ENCODE measurements at places on chromosomes 12 and 14. TPM values are rescaled to one million over a fixed set of nuclear protein-coding genes. Genes with fewer than 3 reads are reported as not detected.

SMOC1 gene
- total RNA-seq: 52.2 TPM

GRCh38 chr12:129651951-129652350 lies 251.9 kb downstream of the TMEM132D start:
- no peak overlapping the region for H3K27ac ChIP-seq
- H3K4me1 ChIP-seq: no peaks in the 10 kb centered on the region
- no peak for DNase-seq
- H3K4me3 ChIP-seq: no peak overlapping the region
- no peaks in the 10 kb centered on the region for H3K27me3 ChIP-seq

- H3K27me3 ChIP-seq: peaks cover 2% of the 10 kb centered on the region
- H3K27ac ChIP-seq: no peak overlapping the region
- DNase-seq: no peak
- H3K4me1 ChIP-seq: no peaks in the 10 kb centered on the region
Observed at GRCh38 chr14:101449114-101449513, 112.2 kb upstream of the DIO3 start.

GRCh38 chr12:131189781-131190180 lies 236.1 kb downstream of the ADGRD1 start:
- no peaks in the 10 kb centered on the region for H3K36me3 ChIP-seq
- H3K27me3 ChIP-seq: no peaks in the 10 kb centered on the region
- H3K4me1 ChIP-seq: peaks cover 4% of the 10 kb centered on the region

CTSG gene
- 4.6 TPM for total RNA-seq

- no peak for DNase-seq
- H3K36me3 ChIP-seq: no peaks in the 10 kb centered on the region
- H3K4me1 ChIP-seq: peaks cover 9% of the 10 kb centered on the region
Observed at GRCh38 chr14:22593601-22594000, 4.5 kb upstream of the ABHD4 start.

RNASE1 gene
- 99.1 TPM for total RNA-seq

SUOX gene
- 46.1 TPM for total RNA-seq

DNA sequence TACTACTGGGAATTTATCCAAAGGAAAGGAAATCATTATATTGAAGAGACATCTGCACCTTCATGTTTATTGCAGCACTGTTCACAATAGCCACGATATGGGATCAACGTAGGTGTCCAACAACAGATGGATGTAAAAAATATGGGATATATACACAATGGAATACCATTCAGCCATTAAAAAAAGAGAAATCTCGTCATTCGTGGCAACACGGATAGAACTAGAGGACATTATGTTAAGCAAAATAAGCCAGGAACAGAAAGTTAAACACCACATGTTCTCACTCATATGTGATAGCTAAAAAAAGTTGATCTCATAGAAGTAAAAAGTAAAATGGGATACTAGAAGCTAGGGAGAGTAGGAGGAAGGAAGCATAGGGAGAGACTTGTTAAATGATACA lies 82.9 kb upstream of the CLMN start:
- H3K4me1 ChIP-seq: no peaks in the 10 kb centered on the region
- H3K36me3 ChIP-seq: no peaks in the 10 kb centered on the region
- no peak overlapping the region for H3K4me3 ChIP-seq
- DNase-seq: no peak
- no peaks in the 10 kb centered on the region for H3K27me3 ChIP-seq

GRCh38 chr14:45807178-45807899 lies 554.3 kb upstream of the MIS18BP1 start:
- no peaks in the 10 kb centered on the region for H3K36me3 ChIP-seq
- no peak for DNase-seq
- no peaks in the 10 kb centered on the region for H3K27me3 ChIP-seq
